AG09319 (cell line): ENCODE measurements at places on chromosomes 4 and X.

DNA sequence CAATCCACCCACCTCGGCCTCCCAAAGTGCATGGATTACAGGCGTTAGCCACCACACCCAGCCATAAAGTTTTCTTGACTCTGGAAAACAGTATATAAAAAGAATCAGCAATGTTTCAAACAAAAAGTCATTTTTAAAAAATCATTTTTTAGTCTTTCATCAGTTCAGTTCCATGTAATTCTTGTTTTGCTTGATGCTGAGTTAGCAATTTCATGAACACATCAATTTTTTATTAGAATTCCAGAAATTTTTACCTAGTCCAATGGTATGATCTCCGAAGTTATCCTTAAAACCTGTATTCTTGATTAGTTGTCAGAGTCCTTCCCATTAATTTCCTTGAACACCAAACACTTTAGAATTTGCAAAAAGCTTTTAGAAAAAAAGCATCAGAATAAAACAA is 56.8 kb downstream of the RCHY1 start:
- no peak for DNase-seq

DNA sequence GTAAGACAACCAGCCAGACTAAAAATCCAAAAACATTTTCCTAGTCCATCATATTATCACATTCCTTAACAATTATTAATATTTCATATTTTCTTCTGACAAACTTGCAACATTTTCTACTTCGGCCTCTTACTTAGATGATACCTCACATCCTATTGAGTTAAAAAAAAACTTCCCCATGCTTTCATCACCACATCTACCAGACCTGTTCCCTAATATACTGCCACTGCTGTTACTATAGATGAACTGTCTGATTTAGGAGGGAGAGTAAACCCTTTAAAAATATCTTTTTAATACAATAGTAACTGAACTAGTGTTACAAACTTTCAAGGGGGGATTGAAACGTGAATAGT is 1.5 kb downstream of the FAM200B start:
- no peak for DNase-seq

DNA sequence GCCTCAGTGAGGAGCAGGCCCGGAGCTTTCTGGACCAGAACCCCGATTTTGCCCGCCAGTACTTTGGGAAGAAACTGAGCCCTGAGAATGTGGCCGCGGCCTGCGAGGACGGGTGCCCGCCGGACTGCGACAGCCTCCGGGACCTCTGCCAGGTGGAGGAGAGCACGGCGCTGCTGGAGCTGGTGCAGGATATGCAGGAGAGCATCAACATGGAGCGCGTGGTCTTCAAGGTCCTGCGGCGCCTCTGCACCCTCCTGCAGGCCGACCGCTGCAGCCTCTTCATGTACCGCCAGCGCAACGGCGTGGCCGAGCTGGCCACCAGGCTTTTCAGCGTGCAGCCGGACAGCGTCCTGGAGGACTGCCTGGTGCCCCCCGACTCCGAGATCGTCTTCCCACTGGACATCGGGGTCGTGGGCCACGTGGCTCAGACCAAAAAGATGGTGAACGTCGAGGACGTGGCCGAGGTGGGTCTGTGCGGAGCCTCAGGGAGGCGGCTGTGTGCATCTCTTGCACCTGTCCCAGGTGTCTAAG is 323 bp downstream of the PDE6B start:
- DNase-seq, result no peak

DNA sequence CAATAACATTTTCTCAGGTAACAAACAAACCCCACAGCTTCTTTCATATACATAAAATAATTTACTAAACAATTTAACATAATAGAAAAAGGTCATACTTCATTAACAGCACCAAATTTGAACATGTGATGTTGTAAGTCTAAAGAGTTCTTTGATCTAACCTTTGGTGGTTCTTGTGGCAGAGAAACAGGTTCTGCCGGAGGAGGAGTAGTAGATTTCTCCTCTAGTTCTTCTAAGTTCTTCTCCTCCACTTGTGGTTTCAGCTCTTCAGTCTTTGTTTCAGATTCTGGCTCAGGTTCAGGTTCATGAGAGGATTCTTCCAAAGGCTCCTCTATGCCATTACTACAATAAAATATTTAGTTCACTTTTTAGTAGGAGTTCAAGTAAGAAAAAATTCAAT is 18.3 kb downstream of the G3BP2 start:
- no peak for DNase-seq

GRCh38 chr4:112423591-112423990 is 92.4 kb downstream of the NEUROG2 start:
- DNase-seq, result no peak

GRCh38 chr4:142824368-142824767 is 21.7 kb downstream of the INPP4B start:
- no peak for DNase-seq

- DNase-seq, result no peak
Observed at GRCh38 chr4:71074452-71075299, 81.2 kb downstream of the DCK start.
